Left renal pelvis (tissue), 4 donors: ENCODE measurements at places on chromosomes 4 and X.

- DNase-seq = no peak
These were observed 45.0 kb downstream of the CCDC149 start for GRCh38 chr4:24867766-24868296.

DNA sequence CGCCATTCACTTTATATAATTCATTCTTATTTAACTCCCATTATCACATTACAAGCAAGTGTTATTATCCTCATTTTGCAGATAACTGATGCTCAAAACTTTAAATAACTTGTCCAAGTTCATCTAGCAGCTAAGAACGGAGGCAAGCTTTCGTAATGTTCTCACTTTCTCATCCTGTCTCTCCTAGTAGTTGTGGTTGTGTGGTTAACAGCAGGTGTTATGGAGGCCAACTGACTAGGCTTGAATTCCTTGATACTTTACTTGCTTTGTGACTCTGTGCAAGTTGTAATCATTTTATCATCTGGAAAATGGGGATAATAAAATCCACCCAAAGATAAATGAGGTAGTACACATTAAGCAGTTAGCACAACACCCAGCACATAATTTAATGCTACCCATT is 109.9 kb upstream of the PTPN13 start:
- DNase-seq = no peak

- peak; percentile 67 for DNase-seq
These were observed 386.3 kb downstream of the ARHGAP24 start for GRCh38 chr4:85861064-85861765.

GRCh38 chr4:81359207-81359606 is 112.5 kb downstream of the RASGEF1B start:
- DNase-seq = no peak

DNA sequence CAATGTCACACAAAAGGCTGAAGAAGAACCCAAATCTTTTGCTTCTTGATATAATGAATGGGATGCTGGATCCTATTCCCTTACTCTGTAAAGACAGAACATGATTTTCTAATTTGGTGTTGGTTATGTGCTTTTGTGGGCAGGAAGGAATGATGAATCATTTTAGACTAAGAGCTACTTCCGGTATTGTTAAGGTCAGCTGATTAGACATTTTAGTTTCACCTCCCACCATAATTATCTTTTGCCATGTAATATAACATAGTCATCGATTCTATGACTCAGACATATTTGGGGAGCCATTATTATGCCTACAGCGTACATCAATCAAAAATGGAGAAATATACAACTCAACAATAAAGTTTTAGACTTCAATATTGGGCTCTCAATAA is 265.3 kb downstream of the ZNF674 start:
- DNase-seq = no peak

DNA sequence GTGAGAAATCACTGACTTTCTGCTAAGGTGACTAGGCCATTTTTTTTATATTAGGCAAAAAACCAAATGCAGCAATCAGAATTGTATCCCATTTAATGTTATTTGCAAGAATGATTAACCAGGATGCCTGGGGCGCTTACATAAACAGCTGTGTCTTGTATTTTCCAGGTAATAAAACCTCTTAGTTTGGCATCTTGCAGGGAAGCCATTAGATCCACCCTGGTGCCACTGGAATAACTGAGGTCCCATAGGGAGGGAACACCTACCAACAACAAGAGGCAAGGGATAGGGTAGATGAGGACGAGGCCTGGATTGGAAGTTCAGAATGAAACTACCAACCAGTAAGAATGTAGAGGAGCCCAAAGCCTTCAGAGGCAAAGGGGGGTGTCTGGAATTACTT is 288.3 kb downstream of the ARHGAP24 start:
- DNase-seq = no peak

DNA sequence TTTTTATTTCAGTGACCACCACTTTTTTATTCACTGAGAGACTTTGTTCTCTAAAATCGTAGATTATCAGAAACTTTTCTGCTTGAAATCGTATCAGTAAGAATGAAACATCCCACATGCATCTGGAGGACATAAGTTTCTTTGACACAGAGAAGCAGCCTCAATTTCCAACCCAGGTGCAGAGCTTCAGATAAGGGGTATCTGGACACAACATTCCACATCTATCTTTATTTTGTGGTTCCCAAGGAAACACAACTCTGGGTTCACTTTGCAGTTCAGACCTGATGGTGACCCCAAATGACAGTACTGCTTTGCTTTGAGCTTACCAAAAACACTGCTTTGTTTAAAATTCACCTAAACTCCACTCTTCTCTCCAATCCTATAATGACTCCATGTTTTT is 1.3 kb upstream of the CLCN5 start:
- DNase-seq = no peak

DNA sequence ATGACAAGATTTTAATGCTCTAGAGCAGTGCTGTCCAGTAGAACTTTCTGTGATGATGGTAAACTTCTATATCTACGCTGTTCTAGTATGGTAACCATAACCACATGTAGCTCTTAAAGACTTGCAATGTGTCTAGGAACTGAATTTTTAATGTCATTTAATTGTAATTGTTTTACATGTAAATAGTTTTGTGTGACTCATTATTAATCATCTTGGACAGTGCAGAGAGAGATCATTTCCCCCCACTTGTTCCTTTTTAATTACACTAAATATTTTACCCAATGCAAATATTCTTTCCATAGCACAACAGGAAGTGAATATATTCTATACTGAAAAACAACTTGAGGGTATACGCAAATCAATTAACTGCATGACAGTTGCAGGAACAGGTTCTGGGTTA is 5.8 kb downstream of the ATG4A start:
- DNase-seq = no peak
